ENCODE measurements at places on chromosomes 12 and 14. TPM values are rescaled to one million over a fixed set of nuclear protein-coding genes. Genes with fewer than 3 reads are reported as not detected.

DNA sequence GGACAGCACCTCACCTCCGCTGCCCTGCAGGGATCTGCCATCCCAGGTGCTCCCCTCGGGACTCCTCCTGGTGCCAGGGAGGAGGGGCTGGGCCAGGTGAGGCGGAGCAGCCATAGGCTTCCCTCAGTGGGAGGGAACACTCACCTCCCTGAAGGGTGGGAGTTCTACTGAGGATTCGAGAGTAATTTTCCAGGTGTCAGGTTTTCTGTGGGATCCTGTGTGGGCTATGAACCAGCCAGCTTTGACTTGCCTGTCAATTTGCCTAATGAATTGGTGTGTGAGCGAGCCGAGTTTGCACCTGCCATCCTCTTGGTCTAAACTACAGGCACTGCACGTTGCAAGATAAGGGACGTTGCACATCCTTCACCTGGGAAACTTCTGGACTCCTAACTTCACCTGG lies 50.3 kb downstream of the NOC4L start:
- peaks cover 3% of the 10 kb centered on the region for H3K4me1 ChIP-seq

DNA sequence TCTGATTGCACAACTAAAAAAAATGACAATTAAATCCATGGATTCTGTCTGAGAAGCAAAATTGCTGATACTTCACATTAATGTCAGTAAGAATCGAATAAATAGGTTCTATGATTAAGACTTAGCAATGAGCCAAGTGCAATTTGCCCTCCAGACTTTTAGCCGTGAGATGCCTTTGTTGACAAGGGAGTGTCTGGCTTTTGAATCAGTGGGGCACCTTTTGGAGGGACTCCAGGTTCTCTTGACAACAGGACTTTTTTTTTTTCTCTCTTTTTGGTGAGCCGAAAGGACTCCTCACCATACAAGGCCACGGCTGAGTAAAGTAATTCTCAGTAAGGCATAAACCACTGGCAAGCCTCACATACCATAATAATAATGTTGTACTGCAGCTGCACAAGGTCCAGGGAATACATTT lies 4.7 kb upstream of the MDM1 start:
- peaks cover 7% of the 10 kb centered on the region for H3K4me1 ChIP-seq
- H3K27ac ChIP-seq = no peak overlapping the region
- no peak for DNase-seq
- H3K27me3 ChIP-seq = peaks cover 2% of the 10 kb centered on the region
- H3K4me3 ChIP-seq = no peak overlapping the region

GRCh38 chr12:28171356-28172060 lies 18.7 kb upstream of the CCDC91 start:
- H3K4me1 ChIP-seq = peaks cover 7% of the 10 kb centered on the region
- no peak overlapping the region for H3K27ac ChIP-seq
- DNase-seq = no peak
- no peaks in the 10 kb centered on the region for H3K36me3 ChIP-seq
- no peak overlapping the region for H3K4me3 ChIP-seq
- no peaks in the 10 kb centered on the region for H3K27me3 ChIP-seq

DNA sequence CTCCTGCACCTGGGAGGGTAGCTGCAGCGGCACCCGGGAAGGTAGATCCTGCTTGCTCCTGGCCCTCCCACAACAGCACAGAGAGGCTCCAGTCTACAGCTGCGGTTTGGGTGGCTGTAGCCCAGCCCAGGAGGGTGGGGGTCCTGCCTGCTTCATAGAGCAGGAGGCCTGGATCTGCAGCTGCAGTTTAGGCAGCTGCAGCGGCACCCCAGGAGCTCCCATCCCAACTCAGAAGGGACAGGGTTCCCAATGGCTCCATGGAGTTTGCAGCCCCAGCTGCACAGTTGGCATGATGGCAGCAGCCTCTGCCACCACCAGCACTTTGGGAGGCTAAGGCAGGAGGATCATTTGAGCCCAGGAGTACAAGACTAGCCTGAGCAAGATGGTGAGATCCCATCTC lies 38.5 kb downstream of the TIMELESS start:
- no peaks in the 10 kb centered on the region for H3K27me3 ChIP-seq
- no peaks in the 10 kb centered on the region for H3K4me1 ChIP-seq
- no peaks in the 10 kb centered on the region for H3K36me3 ChIP-seq
- H3K4me3 ChIP-seq = no peak overlapping the region
- DNase-seq = no peak

DNA sequence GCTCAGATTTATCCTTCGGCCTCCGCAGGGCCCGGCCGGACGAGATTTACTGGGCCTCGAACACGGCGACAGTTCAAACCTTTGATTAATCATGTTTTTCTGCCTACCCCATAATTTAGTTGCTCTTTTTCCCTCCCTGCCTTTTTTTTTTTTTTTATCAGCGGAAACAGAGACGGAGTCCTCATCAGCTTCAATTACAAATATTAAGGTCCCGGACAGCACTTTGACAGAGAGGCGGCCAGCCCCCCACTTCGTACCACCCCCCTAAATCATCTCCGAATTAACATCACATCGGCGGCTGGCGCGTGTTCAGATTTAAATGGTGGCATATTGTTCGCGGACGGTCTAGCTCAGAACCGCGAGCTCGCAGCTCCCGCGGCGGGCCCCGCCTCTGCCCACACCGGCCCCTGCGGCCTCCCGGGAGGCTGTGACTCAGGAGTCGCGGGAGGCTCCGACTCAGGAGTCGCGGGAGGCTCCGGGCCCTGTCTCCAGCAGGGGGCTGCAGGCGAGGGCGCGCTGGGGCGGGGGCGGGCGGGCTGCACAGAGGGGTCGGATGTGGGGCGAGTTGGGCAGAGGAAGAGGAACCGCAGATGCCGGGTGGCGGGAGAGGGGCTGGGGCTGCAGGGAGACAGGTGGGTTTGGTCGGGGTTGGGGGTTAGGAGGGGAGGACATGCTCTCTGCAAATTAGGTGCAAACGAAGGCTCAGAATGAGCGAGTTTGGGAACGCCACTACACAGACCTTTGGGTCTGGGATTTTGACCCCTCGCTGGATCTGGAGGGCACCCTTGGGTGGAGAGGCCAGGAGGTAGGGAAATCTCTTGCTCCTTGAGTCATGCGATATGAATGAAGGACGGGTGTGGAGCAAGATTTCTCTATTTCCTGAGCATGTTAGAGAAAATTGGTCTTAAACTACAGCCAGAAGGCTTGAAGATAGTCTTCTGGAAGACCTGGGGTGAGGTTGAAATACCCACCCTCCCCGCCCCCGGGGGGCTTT lies 19.6 kb upstream of the ATP5MC2 start:
- peak; percentile 32 for DNase-seq
- H3K27me3 ChIP-seq = peaks cover 43% of the 10 kb centered on the region
- H3K27ac ChIP-seq = no peak overlapping the region
- H3K36me3 ChIP-seq = no peaks in the 10 kb centered on the region

- DNase-seq = peak; percentile 23
- peak overlapping the region; percentile 90 for H3K27ac ChIP-seq
- H3K27me3 ChIP-seq = no peaks in the 10 kb centered on the region
- H3K4me3 ChIP-seq = peak overlapping the region; percentile 64
Observed at GRCh38 chr12:65740506-65740872, 83.8 kb upstream of the HMGA2 start.

DNA sequence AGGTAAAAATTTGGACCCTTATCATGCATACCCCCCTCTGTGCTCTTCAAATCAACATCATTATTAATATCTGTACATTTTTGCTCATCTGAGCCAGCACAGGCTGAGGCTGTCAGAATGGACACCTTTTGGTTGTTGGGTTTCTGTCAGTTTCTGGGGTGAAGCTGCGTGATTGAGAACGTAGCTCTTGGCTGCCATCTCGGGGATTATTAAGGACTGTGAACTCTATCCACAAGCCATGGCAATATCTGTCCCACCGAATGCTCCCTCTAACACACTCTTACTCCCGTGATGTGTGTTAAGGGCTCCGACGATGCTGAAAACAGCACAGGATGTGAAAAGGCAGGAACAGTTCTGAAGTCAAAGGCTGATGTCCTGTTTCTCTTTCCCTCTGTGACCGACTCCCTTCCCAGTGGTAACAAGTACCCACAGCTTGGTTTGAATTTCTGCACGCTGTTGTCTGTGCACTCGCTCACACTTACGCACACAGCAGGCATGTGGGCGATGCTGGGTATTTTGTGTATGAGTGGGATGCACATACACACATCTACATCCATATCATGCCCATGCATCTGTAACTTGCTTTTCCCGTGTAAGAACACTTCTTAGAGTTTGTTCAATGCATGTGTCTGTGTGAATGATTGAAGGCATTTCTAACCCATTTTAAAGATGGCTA lies 405.6 kb downstream of the TMEM121 start:
- no peaks in the 10 kb centered on the region for H3K36me3 ChIP-seq
- H3K4me1 ChIP-seq = no peaks in the 10 kb centered on the region
- H3K27me3 ChIP-seq = no peaks in the 10 kb centered on the region
- no peak overlapping the region for H3K4me3 ChIP-seq
- DNase-seq = no peak

- no peak for DNase-seq
- H3K27ac ChIP-seq = no peak overlapping the region
- no peaks in the 10 kb centered on the region for H3K36me3 ChIP-seq
Observed at GRCh38 chr12:26830783-26831551, 2.0 kb downstream of the ITPR2 start.

DNA sequence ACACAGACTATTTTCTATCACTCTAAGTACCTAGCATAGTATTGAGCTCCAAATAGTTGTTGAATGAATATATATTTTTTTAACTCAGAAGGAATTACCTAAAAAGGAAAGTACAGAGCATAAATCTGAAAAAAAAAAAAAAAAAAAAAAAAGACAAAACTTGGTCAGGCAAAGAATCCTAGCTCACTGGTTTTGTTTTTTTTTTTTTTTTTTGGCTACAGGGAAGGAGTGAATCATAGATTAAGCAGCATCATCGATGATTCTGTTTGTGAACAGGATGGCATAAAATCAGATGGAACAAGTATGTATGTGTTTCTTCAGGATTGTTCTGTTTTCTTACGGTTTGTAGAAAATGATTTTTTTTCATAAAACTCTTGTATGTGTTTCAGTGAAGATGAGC lies 66.1 kb upstream of the BCAT1 start:
- no peaks in the 10 kb centered on the region for H3K27me3 ChIP-seq
- H3K36me3 ChIP-seq = no peaks in the 10 kb centered on the region
- H3K4me3 ChIP-seq = no peak overlapping the region
- H3K4me1 ChIP-seq = peaks cover 8% of the 10 kb centered on the region
- DNase-seq = peak; percentile 41

SYNDIG1L gene
- total RNA-seq = not detected

CLBA1 gene
- total RNA-seq = 7.2 TPM

GRCh38 chr12:18700271-18700670 lies 37.5 kb downstream of the PLCZ1 start:
- no peaks in the 10 kb centered on the region for H3K27me3 ChIP-seq
- peak; percentile 92 for DNase-seq
- peak overlapping the region; percentile 13 for H3K27ac ChIP-seq
- no peaks in the 10 kb centered on the region for H3K36me3 ChIP-seq
- H3K4me3 ChIP-seq = no peak overlapping the region

DNA sequence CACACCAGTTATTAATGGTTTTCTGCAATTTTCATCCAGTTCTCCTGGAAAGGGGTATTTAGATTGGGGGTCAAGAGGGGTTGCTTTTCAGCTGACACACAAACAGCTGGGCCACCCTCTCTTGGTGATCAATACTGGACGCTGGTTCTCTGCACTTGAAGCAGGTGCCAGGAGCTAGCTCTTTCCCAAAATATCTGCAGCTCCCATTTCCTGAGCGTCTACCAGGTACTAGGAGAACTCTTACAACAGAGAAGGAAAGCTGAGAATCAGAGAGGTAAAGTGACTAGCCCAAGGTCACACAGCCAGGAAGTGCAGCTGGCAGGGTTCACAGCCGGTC lies 1.2 kb downstream of the TESC start:
- DNase-seq = no peak
- H3K36me3 ChIP-seq = no peaks in the 10 kb centered on the region
- H3K4me1 ChIP-seq = no peaks in the 10 kb centered on the region

- H3K27ac ChIP-seq = no peak overlapping the region
- H3K27me3 ChIP-seq = no peaks in the 10 kb centered on the region
- no peaks in the 10 kb centered on the region for H3K36me3 ChIP-seq
Observed at GRCh38 chr14:53850714-53851296, 105.8 kb downstream of the BMP4 start.

SDR9C7 gene
- total RNA-seq = 0.17 TPM

DNA sequence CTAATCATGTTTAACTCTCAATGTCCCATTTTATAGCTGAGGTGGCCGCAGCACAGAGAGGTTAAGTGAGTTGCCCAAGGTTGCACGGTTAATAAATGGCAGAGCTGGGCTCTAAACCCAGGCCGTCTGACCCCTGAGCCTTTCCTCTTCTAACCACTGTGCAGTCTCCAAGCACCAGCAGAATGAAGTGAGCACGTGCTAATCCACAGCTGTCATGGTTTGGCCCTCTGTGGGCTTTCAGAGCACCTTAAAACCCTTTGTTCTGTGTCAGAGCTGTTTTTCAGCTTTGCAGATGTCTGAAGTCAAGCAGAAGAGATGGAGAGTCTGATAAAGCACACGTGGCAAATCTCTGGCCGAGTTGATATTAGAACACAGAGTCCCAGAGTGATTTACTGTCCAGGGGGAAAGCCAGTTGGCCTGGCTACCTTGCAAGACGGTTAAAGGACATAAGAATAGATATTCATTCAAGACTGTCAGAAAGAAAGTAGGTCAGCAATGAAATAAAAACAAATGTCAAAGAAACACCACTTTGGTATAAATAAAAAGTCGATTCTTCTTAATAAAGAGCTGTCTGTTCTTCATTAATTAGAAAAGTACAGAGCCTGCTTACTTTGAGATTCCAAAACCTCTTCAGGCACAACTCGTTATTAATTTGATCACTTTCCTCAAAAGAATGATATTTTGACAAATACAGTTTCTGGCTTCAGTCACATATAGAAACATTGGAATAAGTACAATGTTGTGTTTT lies 107.3 kb downstream of the CRADD start:
- no peaks in the 10 kb centered on the region for H3K36me3 ChIP-seq
- DNase-seq = peak; percentile 93
- peaks cover 42% of the 10 kb centered on the region for H3K4me1 ChIP-seq
- H3K4me3 ChIP-seq = no peak overlapping the region
- peak overlapping the region; percentile 92 for H3K27ac ChIP-seq

ADCY4 gene
- 0.32 TPM for total RNA-seq

DNA sequence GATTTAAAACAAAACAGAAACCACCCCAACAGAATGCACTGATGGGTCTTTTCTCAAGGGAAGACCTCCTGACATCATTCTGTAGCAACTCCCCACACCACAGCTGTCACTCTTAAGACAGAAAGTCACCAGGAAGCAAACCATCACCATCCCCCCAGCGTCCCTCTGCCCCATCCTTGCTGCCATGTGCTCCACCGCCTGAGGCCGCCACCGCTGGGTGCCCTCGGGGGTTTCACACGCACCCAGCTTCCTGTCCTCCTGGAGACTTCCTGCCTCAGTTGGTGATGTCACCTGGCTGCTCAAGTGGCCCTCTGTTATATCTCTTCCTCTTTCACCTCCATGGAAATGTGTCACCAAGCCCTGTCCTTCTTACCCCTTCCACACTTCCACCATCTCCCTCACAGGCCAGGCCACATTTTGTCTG lies 71.4 kb upstream of the GPR68 start:
- no peaks in the 10 kb centered on the region for H3K27me3 ChIP-seq
- no peak overlapping the region for H3K4me3 ChIP-seq
- H3K4me1 ChIP-seq = peaks cover 5% of the 10 kb centered on the region
- no peak for DNase-seq
